ENCODE measurements at places on chromosomes 7 and 10.

- DNase-seq: peak; percentile 36
These were observed 505.8 kb downstream of the SUGCT start for GRCh38 chr7:40640566-40640965.

DNA sequence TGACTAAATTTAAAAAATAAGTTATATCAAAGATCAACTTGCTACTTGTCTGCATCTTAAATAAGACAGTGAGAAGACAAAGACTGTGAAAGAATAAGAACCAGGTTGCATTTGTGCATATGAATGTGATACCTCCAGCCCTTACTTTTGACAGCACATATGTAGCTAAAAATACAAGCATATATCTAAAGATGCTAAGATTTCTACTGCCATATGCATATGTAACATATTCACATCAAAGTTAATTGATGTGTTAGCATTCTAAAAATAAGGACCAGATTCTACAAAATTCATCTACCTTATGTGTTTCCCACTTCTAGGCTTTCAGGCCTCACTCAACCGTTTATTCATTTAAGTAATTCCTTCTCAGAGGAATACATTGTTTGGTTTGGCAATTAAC, 1120.3 kb upstream of the LRRTM3 start:
- no peak for DNase-seq

- DNase-seq: no peak
These were observed 28.8 kb downstream of the DENND10 start for GRCh38 chr10:119132521-119133345.

- DNase-seq: no peak
These were observed 251.2 kb downstream of the PRPF18 start for GRCh38 chr10:13837966-13838365.

DNA sequence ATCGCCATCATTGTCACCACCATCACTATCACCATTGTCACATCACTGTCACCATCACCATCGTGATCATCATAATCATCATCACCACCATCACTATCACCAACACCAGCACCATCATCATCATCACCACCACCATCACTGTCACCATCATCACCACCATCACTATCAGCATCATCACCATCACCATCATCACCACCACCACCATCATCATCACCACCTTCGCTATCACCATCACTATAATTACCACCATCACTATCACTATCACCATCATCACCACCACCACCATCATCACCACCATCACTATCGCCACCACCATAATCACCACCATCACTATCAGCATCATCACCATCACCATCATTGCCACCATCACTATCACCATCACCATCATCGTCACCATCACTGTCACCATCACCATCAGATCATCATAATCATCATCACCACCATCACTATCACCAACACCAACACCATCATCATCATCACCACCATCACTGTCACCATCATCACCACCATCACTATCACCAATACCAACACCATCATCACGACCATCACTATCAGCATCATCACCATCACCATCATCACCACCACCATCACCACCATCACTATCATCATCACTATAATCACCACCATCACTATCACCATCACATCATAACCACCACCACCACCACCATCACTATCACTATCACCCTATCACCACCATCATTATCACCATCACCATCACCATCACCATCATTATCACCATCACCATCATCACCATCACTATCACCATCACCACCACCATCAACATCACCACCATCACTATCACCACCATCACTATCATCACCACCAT, 6.0 kb upstream of the GNA12 start:
- DNase-seq: no peak

DNA sequence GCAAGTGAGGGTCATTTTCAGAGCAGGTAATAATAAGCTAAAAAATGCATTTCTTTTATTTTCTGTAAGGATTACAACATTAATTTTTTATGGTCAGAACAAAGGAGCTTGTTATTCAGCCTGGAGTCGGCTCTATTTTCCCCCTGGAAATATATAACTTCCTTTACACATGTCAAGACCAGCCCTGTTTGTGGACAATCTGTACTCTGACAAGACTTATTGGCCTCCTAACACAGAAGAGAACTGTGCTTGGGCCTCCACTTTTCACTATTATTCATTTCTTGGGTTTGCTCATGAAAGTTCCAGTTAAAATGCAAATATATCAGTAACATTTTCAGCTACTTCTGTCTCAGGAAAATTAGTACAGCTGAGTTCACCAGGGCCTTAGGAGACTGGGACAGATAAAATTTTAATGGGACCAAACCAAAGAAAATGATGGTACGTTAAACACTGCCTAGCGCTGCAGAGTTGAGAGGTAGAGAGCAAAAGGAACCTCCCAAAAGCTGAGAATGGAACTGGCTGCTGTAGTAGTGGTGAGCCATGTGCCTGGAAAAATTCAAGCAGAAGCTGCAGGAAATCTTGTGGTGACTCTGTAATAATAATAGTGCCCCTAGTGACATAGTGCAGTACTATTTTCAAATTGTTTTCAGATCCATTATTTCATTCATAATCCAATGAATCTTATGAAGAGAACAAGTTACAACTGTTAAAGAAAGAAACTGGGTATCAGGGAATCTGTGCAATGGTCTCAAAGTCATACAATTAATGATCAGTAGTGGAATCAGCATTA, 227.2 kb upstream of the KIAA1217 start:
- no peak for DNase-seq

- no peak for DNase-seq
These were observed 203.9 kb downstream of the FAM107B start for GRCh38 chr10:14570800-14571199.
